ENCODE measurements at places on chromosomes 13 and 19.

DNA sequence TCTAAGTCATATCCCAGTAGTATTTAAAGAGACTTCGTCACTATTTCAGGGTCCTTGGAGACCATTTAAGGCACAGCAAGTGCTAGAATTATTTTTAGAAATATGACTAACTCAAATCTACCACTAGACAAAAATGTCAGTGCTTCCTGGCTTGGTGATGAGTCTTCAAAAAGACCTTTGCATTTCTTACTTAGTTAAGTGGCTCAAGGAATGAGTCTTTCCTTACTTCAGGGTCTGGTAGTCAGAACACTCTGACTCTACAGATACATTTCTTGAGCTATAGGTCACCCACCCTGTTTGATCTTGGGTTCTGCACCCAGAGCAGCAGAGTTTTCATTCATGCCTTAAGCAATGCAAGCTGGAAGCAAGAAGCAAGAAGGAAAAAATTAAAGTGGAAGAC lies 191.0 kb upstream of the HTR2A start:
- no peak for DNase-seq
- no peak overlapping the region for H3K27ac ChIP-seq
- no peaks in the 10 kb centered on the region for H3K27me3 ChIP-seq
- H3K36me3 ChIP-seq = no peaks in the 10 kb centered on the region
- no peak overlapping the region for H3K4me3 ChIP-seq
- H3K4me1 ChIP-seq = no peaks in the 10 kb centered on the region

DNA sequence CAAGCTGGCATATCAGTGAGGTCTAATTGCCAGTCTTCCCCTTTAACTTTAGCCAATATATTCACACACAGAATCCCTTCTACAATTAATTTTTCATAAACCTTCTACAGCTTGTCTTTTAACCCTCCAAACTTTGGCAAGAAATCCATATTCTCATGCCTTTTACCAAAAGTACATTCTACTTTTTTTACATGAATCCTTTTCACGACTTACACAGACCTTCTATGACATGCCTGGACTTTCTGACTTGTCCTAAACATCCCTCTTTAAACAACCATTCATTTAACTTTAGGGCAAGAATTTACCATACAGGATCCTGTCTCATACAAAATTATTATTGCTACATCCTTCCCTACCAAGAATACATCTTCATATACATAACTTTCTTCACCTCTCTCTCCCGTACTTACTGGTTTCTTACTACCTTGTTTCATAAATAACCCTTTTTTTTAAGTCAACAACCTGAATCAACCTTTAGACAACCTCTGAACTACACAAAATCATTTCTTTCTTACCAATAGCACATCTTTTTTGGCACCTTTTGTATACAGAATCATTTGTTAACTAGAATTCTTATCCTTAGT lies 23.5 kb downstream of the ZNF544 start:
- no peaks in the 10 kb centered on the region for H3K4me1 ChIP-seq
- no peak overlapping the region for H3K4me3 ChIP-seq
- no peak overlapping the region for H3K27ac ChIP-seq
- DNase-seq = no peak
- no peaks in the 10 kb centered on the region for H3K27me3 ChIP-seq
- peaks cover 71% of the 10 kb centered on the region for H3K36me3 ChIP-seq

- peaks cover 22% of the 10 kb centered on the region for H3K4me1 ChIP-seq
- peaks cover 13% of the 10 kb centered on the region for H3K27me3 ChIP-seq
- peak; percentile 80 for DNase-seq
- H3K4me3 ChIP-seq = no peak overlapping the region
- no peak overlapping the region for H3K27ac ChIP-seq
- no peaks in the 10 kb centered on the region for H3K36me3 ChIP-seq
Measured at GRCh38 chr19:3285647-3286176, 61.3 kb downstream of the CELF5 start.

GRCh38 chr19:11481534-11482383 lies 913 bp upstream of the ELAVL3 start:
- peak overlapping the region; percentile 7 for H3K4me3 ChIP-seq
- H3K27ac ChIP-seq = no peak overlapping the region
- DNase-seq = peak; percentile 23
- peaks cover 36% of the 10 kb centered on the region for H3K4me1 ChIP-seq
- H3K36me3 ChIP-seq = peaks cover 3% of the 10 kb centered on the region

- no peaks in the 10 kb centered on the region for H3K4me1 ChIP-seq
- no peak overlapping the region for H3K27ac ChIP-seq
- H3K4me3 ChIP-seq = no peak overlapping the region
- no peaks in the 10 kb centered on the region for H3K27me3 ChIP-seq
- DNase-seq = no peak
- no peaks in the 10 kb centered on the region for H3K36me3 ChIP-seq
Measured at GRCh38 chr13:100872761-100873160, 198.2 kb upstream of the TMTC4 start.

GRCh38 chr13:102394158-102395053 lies 7.4 kb downstream of the FGF14 start:
- H3K27me3 ChIP-seq = peaks cover 6% of the 10 kb centered on the region
- H3K27ac ChIP-seq = peak overlapping the region; percentile 50
- H3K4me3 ChIP-seq = peak overlapping the region; percentile 80
- peak; percentile 96 for DNase-seq
- H3K36me3 ChIP-seq = no peaks in the 10 kb centered on the region

DNA sequence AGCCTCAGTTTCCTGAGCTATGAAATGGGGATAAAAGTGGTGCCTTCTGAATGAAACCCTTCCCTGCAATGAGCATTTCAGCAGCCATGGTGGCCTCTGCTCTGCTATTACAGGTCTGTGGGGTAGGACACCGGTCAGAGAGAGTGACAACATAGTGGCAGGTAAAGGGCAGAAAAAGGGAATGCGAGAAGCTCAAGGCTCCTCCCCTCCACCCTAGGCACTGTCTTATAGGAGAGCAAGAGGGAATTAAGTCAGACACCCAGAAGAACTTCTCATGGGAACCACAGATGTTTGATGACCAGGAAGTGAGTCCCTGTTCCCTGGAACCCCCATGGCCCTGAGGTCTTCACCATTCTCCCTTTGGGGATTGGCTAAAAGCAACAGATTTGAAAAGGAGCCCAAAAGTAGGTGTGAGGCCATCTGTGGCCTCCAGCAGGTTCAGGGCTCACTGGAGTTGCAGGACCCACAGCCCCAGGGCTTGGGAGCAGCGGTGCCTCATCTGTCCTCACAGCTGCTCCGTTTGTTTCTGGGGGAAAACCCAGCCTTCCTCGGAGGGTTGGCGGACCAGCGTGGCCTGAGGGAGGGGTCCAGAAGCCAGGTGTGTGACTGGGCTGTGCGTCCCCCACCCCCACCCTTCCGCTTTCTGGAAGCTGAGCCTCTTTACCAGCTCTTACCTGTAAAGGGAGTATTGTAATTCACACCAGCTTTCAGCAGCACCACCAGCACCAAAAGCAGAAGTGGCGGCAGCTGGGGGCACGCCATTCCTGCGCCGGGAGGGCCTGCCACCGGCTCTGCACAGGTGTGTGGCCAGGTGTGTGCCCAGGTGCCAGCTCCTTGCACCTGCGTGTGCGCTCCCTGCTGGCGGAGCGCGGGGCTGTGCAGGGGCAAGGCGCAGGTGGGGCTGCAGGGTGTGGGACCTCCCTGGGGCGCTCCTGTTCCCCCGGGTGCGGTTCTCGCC lies 19.4 kb downstream of the IQCN start:
- peaks cover 8% of the 10 kb centered on the region for H3K4me1 ChIP-seq
- H3K36me3 ChIP-seq = no peaks in the 10 kb centered on the region
- H3K27ac ChIP-seq = no peak overlapping the region
- H3K4me3 ChIP-seq = no peak overlapping the region
- no peak for DNase-seq
- H3K27me3 ChIP-seq = peaks cover 8% of the 10 kb centered on the region

- H3K27ac ChIP-seq = no peak overlapping the region
- no peak overlapping the region for H3K4me3 ChIP-seq
- no peaks in the 10 kb centered on the region for H3K36me3 ChIP-seq
- no peak for DNase-seq
- H3K27me3 ChIP-seq = no peaks in the 10 kb centered on the region
- H3K4me1 ChIP-seq = no peaks in the 10 kb centered on the region
Measured at GRCh38 chr13:74838096-74838495, 643.9 kb downstream of the TBC1D4 start.

DNA sequence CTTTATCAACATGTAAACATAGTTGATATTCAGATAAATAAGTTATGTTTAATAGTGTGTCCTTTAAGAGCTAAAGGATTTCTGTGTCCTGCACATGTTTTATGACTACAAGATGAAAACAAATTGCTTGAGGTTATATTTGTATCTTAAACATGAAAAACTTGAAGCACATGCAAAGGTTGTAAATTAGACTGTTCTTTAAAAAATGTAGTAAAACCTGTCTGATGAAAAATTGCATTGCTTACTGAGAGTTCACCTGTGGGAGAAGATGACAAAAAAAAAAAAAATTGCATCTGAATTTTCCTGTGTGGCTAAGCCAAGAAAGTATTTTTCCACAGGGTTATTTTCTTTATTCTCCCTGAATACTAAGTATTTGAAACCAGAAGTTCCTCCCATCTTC lies 25.7 kb upstream of the LMO7 start:
- H3K36me3 ChIP-seq = no peaks in the 10 kb centered on the region
- DNase-seq = no peak
- no peak overlapping the region for H3K4me3 ChIP-seq
- H3K4me1 ChIP-seq = no peaks in the 10 kb centered on the region
- H3K27ac ChIP-seq = no peak overlapping the region

DNA sequence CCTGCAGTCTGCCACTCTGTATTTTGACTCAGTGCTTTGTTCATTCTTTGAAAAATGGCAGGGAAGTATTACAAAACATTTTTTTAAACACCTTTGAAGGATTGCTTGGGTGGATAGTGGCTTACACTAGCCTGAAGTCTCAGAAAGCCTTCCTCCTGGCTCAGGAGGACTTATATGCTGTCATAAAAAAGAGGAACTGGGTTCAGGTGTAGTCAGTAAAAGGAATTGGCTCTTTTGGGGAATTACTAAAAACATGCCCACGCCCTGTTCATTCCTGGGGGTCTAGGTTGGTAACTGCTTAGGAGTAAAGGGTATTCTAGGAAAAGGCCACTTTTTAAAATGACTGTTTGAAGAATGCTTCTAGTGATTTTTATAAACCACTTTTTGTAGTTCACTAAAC lies 186.9 kb downstream of the SHISA2 start:
- no peak overlapping the region for H3K4me3 ChIP-seq
- H3K4me1 ChIP-seq = no peaks in the 10 kb centered on the region
- no peaks in the 10 kb centered on the region for H3K27me3 ChIP-seq
- no peak overlapping the region for H3K27ac ChIP-seq

GRCh38 chr13:110914081-110914330 lies 863 bp downstream of the ANKRD10 start:
- no peak for DNase-seq
- no peaks in the 10 kb centered on the region for H3K27me3 ChIP-seq
- H3K4me1 ChIP-seq = peaks cover 32% of the 10 kb centered on the region
- H3K4me3 ChIP-seq = peak overlapping the region; percentile 81

DNA sequence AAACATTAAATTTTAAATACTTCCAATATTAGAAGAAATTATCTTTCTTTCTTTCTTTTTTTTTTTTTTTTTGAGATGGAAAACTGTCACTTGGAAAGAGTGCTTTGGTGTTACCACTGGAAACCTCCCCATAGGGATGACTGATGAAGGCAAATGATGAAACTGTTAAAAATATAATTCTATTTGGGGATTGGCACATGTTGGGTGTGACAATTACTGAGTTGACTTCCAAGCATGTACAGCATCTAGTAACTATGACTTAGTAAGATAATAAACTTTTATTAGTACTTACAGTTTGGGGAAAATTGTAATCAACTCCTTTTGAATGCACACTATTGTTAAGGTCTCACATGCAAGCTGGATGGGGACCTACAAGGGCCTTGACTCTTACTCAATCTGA lies 592.5 kb downstream of the KCTD12 start:
- no peak overlapping the region for H3K4me3 ChIP-seq
- H3K27me3 ChIP-seq = no peaks in the 10 kb centered on the region
- DNase-seq = no peak
- H3K36me3 ChIP-seq = no peaks in the 10 kb centered on the region

DNA sequence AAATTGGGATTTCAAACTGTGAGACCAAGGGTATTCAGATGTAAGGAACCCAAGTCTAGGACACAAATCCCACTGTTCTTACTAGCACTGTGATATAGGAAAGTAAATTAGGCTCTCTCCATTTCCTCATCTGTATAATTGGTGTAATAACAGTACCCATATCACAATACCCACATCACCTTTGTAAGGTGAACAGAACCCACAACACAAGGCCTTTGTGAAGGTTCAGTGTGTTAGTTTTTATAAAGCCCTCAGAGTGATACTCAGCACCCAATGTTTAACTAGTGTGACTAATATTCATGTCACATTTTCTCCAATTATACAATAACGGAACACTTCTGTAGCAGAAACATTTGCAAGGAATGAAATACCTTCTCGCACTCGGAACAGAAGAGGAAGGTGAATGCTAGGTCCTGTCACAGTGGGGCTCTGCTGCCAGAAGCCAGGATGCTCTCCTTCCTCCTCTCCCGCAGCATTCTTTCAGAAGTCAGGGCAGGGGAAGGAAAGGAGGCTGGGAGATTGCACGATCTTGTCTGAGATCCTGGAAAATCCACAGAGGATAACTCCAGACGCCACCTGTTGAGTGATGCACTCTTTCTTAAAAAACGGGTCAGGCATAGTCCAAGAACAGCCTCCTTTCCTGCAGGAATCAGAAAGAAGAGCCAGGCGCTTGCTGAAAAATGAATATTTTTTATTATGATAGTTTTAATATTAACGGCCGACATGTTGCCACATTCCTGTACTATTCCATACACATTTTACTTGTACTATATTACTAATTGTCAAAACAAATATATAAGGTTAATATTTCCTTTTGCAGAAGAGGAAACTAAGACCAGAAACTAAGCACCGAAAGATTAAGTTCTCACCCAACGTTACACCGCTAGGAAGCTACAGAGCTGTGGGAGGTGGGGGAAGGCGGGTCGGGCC lies 762 bp downstream of the ZNF45 start:
- peaks cover 34% of the 10 kb centered on the region for H3K36me3 ChIP-seq
- H3K4me1 ChIP-seq = peaks cover 10% of the 10 kb centered on the region
- DNase-seq = no peak
- H3K27ac ChIP-seq = peak overlapping the region; percentile 56

DNA sequence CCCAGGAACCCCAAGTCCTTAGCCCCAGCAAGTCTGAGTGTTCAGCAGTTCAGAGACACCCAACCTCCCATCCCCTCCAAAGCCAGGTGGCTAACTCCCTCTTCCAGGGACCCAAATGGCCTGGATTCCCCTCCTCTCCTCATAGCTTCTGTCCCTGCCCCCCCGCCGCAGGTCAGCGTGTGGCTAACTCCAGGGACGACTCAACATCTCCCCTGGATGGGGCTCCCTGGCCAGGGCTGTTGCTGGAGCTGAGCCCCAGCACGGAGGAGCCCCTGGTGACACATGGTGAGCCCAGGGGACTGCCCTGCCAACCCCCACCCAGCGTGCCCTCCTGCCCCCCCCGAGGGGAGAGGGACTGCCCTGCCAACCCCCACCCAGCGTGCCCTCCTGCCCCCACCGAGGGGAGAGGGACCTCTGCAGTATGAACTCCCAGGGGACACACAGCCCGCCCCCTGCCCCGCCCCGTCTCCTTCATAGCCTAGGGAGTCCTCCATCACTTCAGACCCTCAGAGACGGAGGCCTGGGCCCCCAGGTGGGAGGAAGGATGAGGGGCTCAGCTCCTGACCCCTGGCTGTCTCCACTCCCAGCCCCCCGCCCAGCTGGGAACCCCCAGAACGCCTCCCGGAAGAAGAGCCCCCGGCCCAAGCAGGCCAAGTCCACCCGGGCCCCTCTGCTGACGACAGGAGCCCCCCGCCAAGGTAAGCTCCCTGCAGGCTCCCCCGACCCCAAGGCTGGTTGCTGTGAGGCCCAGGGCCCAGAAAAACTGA lies 1.7 kb downstream of the SSC5D start:
- H3K36me3 ChIP-seq = no peaks in the 10 kb centered on the region
- no peak for DNase-seq
- H3K27me3 ChIP-seq = peaks cover 7% of the 10 kb centered on the region

- no peaks in the 10 kb centered on the region for H3K27me3 ChIP-seq
- H3K4me3 ChIP-seq = peak overlapping the region; percentile 68
- peaks cover 15% of the 10 kb centered on the region for H3K36me3 ChIP-seq
Measured at GRCh38 chr13:41017159-41017558, 2.0 kb downstream of the ELF1 start.
